SK-MEL-5 (cell line): ENCODE measurements at places on chromosomes 4 and X. TPM values are rescaled to one million over a fixed set of nuclear protein-coding genes. Genes with fewer than 3 reads are reported as not detected.
A peak's percentile ranks its signal among the peaks of the same experiment; 100 is the strongest.

DNA sequence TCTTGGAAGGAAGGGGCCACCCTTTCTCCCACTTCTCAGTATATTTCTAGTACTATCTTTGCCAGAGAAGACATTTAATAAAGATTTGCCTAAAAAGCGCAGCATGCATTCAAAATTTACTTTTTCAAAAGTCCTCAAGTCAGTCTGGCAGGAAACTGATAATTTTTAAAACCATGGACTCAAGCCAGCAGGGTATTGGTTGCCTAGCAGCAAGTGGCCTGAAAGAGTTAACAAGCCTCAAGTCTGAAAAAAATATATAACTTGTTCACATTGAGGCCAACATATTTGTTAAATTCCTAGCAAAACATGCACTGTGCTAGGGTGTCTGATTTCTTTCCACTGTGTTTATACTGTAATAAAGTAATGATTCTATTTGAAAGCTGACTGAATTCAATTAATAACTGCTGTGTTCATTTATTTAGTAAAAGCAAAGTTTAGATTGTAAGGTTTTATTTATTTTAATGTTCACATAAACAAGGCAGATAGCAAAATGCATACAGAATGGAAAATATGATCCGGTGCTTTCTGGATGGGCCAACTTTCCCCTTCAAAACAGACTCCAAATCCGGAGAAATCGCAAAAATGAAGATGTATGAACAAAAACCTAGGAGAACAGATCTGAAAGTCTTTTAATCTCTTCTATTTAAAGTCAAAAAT is 218.5 kb upstream of the FGF13 start:
- no peak for DNase-seq

GRCh38 chrX:9285342-9285771 is 179.5 kb upstream of the TBL1X start:
- DNase-seq, result no peak

DNA sequence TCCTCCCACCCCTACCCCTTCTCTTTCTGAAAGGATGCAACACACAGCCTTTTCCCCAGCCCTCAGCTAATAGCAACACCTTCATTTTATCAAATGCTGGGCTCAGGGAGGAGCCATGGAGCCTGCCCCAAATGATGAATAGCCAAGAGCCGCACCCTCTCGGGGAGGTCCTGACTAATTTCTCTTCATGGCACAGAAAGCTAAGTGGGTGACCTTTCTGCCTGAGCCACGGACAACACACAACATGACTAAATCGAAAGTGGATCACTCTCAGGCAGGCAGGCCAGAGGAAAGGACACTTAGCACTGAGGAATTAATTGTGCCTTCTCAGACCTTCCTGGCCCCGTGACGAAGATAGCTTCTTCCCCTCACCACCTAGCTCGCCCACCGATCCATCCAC is 165.1 kb upstream of the RAI2 start:
- DNase-seq, result peak; percentile 0

- no peak for DNase-seq
Measured at GRCh38 chrX:110750526-110751189, 45.0 kb downstream of the CHRDL1 start.

DNA sequence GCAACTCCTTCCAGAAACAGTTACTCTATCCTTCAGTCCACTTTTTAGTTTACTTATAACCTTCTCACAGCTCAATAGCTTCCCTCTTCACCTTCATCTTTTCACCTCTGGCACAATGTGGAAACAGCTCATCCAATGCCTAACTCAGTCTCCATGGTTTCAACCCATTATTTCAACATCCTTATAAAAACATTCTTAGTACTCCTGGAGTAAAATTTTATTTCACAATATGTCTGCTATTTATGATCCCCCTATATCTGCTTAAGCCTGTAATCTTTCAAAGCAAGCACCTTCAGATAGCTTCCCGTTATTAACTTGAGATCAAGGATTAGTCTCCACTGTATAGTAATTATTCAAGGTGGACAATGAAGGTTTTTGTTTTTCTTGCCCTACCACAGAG is 156.3 kb downstream of the GASK1B start:
- no peak for DNase-seq

GRCh38 chr4:99301376-99302164 is 10.8 kb upstream of the ADH1A start:
- no peak for DNase-seq

DNA sequence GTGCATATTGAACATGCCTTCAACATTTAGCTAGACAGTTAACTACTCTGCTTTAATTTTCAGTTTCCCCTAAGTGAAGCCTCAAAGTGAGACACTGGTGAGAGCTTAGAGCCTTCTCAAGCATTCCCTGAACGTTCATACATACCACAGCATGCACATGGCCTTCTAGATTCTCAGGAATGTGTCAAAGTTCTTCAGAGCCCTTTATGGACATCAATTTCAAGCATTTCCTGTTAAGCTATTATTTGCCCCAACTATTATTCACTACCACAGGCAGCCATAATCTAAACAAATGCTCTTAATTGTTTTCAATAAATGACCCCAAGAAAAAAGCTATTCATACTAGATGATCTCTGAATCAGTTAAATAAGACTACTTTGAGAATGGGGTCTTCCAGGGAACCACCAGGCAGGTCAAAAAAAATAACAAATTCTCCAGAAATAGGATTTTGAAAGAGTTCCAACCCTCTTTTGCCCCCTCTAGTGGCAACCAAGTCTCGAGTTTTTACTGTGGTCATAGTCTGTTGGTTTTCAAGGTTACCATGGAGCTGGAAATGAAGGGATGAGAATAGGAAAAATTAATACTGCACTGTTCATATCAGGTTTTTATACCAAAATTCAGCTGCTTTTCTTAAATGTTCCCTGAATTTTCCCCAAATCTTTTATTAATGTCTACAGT is 235.4 kb downstream of the RAB28 start:
- DNase-seq, result peak; percentile 45

DNA sequence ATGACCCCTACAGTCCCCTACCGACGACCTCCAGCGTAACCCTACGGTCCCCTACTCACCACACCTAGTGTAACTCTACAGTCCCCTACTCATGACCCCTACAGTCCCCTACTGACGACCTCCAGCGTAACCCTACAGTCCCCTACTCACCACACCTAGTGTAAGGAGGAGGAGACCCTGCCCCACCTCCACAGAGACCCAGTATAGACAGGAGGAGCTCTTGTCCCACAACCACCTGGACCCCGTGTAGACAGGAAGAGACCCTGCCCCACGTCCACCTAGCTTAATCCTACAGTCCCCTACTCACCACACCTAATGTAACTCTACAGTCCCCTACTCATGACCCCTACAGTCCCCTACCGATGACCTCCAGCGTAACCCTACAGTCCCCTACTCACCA is 26.9 kb downstream of the CSF2RA start:
- no peak for DNase-seq

DNA sequence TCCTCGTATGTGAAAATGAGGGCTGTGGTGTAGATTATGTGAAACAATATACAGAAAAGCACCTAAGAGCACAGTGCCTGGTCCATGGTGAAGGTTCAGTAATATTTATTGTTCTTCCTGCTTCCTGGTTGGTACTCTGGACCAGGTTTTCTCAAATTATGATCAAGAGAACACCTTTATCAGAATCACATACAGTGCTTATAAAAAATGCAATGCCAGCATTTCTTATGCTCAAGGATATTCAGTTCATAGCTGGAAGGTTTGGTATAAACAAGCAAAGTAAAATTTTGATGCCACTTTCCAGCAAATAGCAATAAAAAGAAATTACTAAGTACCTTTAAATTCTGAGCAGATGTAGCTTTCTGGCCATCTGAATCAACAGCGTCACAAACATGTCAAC is 1412.4 kb downstream of the RPA4 start:
- DNase-seq, result no peak

- no peak for DNase-seq
Measured at GRCh38 chr4:6200922-6201362, 593 bp upstream of the JAKMIP1 start.

- no peak for DNase-seq
Measured at GRCh38 chrX:37651921-37652452, 33.6 kb upstream of the XK start.

- DNase-seq, result no peak
Measured at GRCh38 chr4:187184508-187184907, 460.9 kb upstream of the FAT1 start.

DNA sequence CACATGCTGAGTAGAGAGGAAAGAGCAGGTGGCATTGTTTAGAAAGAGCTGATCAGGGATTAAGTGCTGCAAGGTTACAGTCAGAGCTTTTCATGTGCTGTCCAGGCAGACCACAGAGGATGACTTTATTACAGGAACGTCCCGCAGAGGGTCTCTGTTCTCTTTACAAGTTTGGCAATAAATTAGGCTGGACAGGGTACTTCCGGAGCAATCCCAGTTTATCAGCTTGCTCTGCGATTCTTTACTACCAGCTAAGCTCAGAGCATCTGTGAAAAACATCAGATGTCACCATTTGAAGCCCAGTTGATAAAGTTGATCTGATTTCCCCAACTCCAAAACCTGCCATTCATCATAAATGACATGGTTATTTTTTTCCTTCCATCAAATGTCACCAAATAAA is 633.1 kb downstream of the NLGN4X start:
- DNase-seq, result no peak

- no peak for DNase-seq
Measured at GRCh38 chr4:4426511-4427120, 39.7 kb downstream of the NSG1 start.

- DNase-seq, result peak; percentile 81
Measured at GRCh38 chrX:40996886-40997530, 88.2 kb upstream of the USP9X start.

DNA sequence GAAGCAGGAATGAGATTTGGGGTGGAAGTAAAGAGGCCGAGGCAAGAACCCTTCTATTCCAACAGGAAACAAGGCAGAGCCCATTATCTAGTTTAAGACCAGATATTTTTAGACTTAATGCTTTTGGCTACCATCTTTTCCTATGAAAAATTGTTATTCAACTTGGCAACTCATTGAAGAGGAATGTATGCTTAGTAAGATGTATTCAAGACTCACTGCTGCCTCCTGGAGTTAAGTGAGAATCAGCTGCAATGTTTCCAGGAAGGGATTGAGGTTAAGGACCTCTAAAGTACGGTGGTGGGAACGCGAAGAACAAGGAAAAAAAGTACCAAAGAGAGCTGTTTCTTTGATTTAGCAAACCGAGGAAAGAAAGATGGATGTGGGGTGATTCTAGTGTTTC is 89.1 kb downstream of the RAPGEF2 start:
- peak; percentile 81 for DNase-seq

- DNase-seq, result peak; percentile 83
Measured at GRCh38 chr4:184355111-184355604, 119.2 kb downstream of the IRF2 start.

GRCh38 chrX:131802836-131803626 is 220.1 kb upstream of the STK26 start:
- DNase-seq, result peak; percentile 76

DNA sequence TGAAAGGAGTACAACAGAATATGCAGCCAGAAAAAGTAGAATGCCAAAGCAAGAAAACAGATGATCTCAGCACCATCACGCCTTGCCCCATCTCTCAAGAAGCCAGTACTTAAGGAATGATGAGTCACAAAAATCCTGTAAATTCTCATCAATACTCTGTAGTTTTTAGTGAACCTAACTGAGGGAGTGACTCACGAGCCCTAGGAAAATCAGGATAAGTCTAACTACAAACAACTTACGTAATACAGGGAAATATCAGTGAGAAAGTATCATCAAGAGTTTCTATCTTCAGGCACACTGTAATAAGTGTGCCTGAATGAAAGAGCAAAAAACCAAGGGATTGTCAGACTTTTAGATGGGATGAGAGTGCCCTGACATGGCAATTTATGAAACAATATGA is 644.4 kb downstream of the STPG2 start:
- DNase-seq, result no peak

- DNase-seq, result no peak
Measured at GRCh38 chr4:42655921-42656678, 805 bp downstream of the ATP8A1 start.

GRCh38 chr4:185642907-185643306 is 107.6 kb upstream of the PDLIM3 start:
- DNase-seq, result no peak

DNA sequence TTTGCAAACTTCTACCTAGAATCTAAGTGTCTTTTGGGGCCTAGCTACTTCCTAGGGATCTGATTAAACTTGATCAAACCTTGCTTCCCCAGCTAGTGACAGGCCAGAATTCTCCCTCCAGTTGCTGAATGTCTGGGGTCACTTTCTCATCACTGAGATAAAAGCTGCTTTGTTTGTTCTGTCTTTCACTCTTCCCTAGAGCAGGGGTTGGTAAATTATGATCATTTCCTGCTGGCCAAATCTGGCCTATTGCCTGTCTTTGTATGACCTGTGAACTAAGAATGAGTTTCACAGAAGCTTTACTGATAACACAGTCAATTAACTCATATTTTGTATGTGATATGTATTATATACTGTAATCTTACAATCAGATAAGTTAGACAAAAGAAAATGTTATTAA is 157.8 kb upstream of the AADAT start:
- peak; percentile 80 for DNase-seq

DNA sequence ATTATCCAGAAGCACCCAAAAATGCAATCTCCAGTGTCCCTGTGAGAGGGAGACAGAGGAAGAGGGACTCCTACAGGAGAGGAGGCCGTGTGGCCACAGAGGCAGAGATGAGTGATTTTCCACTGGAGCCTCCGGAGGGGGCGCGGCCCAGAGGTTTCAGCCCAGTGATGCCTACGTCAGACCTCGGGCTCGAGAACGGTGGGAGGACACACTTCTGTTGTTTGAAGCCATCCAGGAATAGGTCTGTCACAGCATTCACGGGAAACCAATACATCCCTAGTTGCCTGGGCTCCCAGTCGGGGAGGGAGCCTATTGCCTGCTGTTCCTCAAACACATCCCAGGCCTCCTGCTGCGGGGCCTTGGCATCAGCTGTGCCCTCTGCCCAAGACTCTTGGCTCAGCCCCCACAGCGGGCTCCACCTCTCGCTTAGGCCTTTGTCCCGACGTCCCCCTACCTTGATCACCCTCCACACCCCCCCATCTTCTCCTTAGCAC is 39.2 kb upstream of the HMX1 start:
- no peak for DNase-seq

GRCh38 chr4:24224446-24224845 is 334.6 kb upstream of the PPARGC1A start:
- no peak for DNase-seq

GRCh38 chr4:139085141-139085540 is 69.6 kb downstream of the NOCT start:
- DNase-seq, result peak; percentile 1

- no peak for DNase-seq
Measured at GRCh38 chr4:6608758-6609414, 31.6 kb upstream of the MRFAP1 start.

DNA sequence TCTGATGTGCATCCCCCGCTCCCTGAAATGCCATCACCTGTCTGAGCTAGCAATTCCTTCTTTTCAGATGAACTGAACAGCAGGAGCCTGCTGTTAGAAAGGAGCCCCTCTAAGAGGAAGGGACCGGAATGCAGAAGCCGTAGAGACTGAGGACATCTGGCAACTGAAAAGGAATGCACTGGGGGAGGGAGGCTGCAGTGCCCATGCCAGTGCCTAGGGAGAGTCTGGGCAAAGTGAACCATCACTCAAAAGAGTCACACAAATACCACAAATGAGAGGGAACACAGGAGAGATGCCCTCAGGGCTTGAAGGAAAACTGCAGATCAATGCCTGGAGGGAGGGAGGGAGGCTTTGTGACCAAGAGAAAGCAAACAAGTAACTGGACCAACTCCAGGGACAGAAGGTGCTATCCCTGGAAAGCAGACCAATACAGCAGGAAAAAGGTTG is 93.9 kb upstream of the CBR4 start:
- no peak for DNase-seq

NWD2 gene
- not detected in 2 replicates for total RNA-seq

IGFBP7 gene
- 210 and 214 TPM in 2 replicates for total RNA-seq

GRIA3 gene
- total RNA-seq, result not detected in 2 replicates

IL1RAPL1 gene
- total RNA-seq, result 0.32 and 0.53 TPM in 2 replicates

TMEM150C gene
- total RNA-seq, result 4.5 and 7.0 TPM in 2 replicates

STAG2 gene
- total RNA-seq, result 100 and 103 TPM in 2 replicates

PDE6B gene
- total RNA-seq, result not detected in 2 replicates

TCEAL7 gene
- not detected in 2 replicates for total RNA-seq
